ENCODE measurements at places on chromosomes 16 and 17.

DNA sequence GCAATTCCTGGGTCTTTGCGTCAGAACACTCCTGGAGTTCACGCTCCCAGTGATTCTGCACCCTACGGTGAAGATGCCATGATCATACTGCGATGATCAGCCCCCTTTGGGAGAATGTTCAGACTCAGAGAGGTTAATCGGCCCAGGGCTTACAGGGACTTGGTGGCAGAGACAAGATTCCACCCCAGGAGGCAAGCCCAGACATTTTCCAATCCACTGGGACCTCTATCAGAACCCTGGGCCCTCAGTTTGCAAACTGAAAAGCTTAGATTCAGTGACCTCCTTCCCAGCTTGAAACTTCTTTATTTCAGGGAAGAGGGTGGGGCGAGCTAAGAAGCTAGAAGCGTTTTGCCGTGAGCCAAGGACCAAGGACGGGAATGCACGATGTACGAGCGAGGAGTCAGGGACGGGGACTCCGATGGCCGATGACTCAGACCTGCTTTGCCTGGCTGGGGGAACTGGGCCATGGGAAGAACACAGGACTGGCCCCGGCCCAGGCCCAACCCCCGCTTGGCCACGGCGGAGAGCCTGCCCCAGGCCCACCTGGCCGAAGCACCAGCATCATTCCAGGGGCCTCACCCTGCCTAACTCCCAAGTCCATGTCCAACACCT lies 34.7 kb downstream of the SOCS3 start:
- DNase-seq, result no peak

- DNase-seq, result no peak
These were observed 28.6 kb upstream of the NUDT16L1 start for GRCh38 chr16:4664538-4665418.

DNA sequence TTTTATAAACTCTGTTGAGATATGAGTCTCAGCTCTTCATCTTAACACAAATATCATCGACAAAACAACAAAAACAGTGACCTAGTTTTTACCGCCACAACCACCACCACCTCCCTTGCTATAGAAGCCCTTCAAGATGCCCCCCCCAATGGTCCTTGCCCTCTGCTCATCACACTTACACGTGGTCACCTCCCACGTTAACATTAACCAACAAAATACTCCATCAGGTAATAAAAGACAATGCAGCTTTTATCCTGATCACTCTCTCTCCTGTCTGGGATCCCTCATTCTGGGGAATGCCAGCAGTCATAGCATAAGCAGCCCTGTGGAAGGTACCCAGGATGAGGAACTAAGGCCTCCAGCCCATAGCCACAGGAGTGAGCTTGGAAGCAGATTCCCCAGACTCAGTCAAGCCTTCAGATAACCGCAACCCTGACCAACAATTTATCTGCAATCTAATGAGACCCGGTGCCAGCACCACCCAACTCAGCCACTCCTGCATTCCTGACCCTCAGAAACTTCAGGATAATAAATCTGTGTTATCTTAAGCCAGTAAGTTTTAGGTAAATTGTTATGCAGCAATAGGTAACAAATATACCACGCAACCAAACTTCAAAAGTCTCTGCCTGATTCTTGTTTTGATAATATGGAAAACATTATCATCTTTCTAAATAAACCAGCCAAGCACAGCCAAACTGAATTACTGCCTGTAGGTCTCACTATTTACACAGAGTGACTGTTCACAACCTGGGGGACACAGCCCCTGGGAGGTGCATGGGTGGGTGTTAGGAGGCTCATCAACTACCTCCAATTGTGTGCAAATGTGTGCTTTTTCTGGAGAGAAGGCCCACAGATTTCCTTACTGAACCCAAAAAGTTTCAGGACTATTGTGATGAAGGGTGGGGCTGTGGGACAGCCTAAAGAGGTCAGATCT lies 6.1 kb downstream of the PECAM1 start:
- DNase-seq, result no peak

DNA sequence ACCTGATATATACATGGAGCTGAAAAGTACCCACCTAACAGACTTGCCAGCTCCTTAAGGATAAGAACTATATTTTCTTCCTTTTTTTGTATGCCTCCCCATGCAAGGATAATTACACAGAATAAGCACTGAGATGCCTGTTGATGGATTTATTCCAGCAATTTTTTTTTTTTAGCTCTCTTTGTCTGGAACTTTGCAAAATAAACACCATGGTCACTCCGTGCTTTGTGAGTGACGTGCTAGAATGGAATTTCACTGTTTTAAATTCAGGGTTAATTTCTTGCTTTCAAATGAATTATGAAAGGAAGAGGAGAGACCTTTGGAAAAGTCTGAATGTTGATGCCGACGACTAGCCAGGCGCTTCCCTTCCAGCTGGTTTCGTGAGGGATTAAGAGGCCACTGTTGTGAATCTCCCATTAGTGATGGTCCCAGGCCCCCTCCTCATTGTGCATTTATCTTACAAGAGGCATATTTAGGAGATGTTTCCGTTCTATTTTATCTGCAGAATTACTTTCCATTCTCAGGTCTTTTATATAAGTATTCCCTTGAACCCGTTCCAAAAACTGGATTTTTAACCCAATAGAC lies 529.1 kb downstream of the WWOX start:
- DNase-seq, result no peak

- DNase-seq, result no peak
These were observed 15.4 kb downstream of the CUEDC1 start for GRCh38 chr17:57939797-57940196.

- DNase-seq, result peak; percentile 41
These were observed 24.3 kb upstream of the TMEM220 start for GRCh38 chr17:10754109-10754508.

Data from BE2C (cell line).